ENCODE measurements at places on chromosomes 2 and 18.

DNA sequence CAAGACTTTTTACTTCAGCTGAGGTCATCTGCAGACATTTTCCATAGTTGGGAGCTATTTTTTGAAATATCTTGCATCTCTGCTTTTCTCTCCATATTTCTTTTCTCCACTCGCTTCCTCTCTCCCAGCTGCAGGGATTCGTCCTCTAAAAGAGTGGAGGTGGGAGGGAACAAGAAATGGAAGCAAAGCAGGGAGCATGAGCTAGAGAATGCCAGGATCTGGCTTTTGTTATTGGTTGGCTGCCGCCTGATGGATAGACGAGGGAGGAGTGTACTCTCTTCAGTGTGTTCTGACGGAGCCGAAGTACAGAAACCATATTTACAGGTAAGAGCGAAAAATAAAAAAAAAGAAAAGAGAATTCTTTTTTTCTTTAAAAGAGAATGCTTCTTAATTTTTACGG lies at the start of gene CSRNP3:
Gene CSRNP3, plus strand, starts transcription at position 282 of the 400 bp plus-strand sequence. CDS start 125,368 bp downstream, outside the sequence.
- DNase-seq, result no peak

- DNase-seq, result no peak
Observed at GRCh38 chr18:48530399-48531081, 8.3 kb upstream of the CTIF start.

DNA sequence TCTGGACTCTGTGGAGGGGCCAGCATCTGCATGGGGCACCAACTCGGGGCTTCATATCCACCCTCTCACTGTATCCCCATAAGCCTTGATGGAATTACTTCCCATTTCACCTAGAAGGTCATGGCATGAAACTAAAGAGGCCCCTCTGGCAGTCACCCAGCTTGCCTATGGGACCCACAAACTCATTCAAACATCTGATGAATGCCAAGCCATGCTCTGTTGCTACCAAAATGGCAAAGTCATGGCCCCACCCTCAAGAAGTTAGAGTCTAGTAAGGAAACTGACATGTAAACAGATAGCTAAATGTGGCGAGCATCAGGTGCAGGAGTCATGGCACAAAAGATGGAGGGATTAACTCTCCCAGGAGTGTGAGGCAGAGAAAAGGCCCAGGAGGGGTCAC lies 14.5 kb downstream of the CYB5A start:
- DNase-seq, result peak; percentile 15

DNA sequence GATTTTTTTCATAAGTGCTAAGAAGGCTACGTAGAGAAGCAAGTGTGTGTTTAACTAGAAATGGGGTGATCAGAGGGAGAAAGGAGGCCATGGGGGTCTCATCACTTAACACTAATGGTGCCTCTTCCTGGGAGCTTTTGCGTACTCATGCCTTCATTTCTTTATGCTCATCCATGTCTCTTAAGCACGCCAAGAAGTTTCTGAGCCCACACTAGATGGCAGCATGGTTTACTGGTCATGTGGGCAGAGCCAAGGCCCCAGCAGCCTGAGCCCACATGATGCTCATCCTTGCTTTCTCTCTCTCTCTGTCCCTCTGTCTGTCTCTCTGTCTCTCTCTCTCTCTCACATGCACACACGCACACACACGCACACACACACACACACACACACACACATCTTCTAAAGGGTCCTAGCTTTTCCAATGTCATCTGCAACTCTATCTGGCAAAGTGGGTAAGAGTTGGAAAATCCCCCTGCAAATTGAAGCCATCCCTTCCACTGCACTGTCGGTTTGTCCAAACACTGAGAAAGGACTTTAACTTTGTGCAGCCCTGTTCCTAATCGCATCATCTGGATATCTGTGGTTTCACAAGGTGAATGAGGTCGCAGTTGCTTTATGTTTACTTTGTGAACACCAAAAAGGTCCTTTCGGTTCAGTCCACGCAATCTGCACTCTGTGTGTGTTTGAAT lies 137.1 kb upstream of the CCDC68 start:
- DNase-seq, result peak; percentile 84

DNA sequence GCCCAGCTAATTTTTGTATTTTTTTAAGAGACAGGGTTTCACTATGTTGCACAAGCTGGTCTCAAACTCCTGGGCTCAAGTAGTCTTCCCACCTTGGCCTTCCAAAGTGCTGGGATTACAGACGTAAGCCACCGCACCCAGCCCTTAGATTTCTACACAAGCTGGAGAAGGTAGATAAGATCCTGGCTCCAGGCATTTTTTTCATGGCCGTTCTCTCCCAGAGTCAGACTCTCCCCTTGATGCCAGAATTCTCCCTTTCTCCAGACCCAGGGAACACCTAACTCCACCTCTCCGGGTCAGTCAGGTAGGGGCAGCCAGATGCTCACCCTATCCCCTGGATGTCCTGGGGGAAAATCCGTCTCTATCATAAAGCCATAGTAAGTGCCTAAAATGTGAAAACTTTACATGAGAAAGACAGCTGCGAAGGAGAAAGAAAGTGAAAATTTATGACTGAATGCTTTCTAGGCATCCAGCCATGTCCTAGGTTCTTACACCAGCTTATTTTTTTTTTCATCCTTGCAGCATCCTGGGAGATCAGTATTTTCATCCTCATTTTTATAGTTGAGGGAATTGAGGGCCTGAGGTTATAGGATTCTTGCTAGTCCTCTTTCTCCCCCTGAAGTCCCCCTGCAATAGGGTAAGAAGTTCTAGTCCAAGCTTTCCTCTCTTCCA lies 16.3 kb downstream of the SIX3 start:
- no peak for DNase-seq

DNA sequence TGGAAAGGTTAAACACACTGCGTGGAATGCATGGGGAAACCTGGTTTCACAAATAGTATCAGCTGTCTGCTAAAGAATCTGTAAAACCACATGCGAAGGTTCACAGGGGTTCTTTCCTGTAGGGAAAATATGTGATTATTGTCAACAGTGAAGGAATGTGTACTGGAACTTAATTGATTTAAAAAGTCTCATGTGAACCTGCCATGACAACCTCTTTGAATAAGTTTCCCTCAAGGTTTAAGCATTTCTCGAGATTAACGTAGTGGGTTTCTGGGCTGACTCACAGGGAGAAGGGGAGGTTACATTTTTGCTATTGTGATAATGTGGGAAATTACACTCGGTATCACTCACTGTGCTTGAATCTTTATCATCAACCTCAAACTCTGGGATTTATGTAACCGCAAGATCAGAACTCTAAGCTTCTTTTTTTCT lies 28.2 kb upstream of the IL1R1 start:
- no peak for DNase-seq

GRCh38 chr2:101328474-101329007 lies 20.0 kb upstream of the RNF149 start:
- peak; percentile 11 for DNase-seq

GRCh38 chr2:68767031-68767961 lies 32.7 kb downstream of the ARHGAP25 start:
- no peak for DNase-seq

DNA sequence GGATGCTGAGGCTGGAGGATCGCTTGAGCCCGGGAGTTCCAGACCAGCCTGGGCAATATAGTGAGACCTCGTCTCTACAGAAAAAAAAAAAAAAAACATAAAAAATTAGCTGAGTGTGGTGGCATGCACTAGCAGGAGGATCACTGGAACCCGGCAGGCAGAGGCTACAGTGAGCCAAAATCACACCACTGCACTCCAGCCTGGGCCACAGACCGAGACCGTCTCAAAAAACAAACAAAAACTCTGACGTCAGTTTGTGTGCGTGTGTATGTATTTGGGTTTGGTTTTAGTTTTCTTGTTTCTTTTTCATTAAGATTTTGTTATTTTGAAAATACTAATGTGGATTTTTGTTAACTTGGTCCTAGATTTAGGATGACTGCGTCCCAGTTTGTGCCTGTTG lies 19.0 kb downstream of the CEP68 start:
- DNase-seq, result no peak

DNA sequence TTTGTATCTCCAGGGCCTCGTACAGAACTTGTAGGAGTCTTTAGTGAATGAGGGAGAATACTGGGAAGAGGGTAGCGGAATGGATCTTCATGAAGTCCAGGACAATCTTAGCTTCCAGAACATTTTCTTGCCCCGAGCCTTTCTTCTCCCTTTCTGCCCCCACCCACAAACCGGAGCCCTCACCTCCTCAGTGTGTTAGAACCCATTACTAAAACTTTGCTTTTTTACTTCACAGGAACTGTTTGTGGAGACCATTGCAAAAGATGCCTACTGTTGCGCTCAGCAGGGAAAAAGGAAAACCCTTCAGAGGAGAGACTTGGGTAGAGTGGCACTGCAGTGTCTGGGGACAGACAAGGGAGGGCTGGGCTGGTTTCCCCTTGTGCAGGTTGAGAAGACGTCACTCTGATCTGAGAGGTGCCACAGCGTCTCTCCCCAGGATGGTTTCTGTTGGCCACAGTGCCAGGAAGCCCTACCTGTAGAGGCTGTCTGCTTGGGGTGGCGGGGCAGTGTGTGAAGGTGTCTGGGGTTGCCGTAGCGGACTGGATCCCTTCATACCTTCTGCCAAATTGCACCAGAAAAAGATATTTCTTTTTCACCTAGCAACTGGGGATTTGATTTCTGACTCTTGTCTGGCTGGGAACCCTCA lies 786 bp downstream of the POLE4 start:
- no peak for DNase-seq

- DNase-seq, result no peak
Observed at GRCh38 chr18:78321402-78321801, 658.2 kb upstream of the SALL3 start.

- DNase-seq, result no peak
Observed at GRCh38 chr18:27022477-27022876, 157.0 kb upstream of the AQP4 start.

DNA sequence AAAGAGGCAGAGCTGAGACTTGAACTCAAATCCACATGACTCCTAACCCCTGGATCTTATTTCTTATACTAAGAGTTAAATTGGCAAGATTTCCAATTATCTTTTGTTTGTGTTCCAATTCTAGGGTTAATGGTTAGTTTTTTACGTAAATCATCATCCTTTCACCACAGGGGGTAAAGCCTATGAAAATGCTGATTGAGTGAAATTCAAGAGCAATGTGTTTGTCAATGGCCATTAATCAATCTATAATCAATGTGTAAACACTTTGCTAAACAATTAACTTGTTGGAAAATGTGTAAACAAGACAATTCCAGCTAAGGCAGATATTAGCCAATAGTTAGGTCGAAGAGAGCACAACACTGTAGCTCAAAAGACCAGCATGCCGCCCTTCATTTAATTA lies 376.5 kb upstream of the ACVR2A start:
- peak; percentile 28 for DNase-seq

All from NCI-H69 (cell line).